ENCODE measurements at places on chromosomes 11 and 22.

DNA sequence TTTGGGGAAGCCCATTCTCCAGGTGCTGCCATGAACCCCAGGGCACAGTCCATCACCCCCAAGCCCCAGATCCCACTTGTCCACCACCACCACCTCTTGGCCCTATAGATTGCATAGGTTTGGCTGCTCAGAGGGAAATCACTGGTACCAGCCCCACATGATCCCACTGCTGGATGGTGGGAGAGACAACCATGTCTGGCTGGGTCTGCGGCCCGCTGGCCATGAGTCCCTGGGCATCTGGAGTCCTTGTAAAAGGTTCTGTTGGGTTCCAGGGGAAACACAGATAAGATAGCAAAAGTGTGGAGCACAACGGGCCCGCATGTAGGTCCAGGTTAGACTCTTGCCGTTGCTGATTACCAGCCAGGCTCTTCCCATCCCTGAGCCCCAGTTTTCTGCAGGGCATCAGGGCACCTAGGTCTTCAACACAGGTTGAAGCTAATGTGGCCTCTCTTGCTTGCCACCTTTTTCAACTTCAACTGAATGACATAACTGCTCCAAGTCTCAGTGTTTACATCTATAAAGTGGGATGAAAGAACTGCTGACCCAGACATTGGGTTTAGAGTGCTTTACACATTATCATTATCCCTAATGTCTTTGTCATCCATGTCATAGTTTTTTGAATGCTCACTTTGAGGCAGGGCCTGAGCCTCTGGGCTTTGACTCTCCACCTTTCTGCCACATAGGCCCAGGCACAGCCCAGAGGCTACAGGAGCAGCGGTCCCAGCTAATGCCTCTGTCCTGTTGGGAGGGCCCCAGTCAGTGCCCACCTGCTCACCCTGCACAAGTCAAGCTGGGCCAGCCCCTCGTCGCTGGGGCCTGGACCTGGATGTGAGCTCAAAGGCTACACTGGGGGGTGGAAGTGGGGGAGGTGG lies 1.0 kb upstream of the TANGO2 start:
- no peak for DNase-seq

DNA sequence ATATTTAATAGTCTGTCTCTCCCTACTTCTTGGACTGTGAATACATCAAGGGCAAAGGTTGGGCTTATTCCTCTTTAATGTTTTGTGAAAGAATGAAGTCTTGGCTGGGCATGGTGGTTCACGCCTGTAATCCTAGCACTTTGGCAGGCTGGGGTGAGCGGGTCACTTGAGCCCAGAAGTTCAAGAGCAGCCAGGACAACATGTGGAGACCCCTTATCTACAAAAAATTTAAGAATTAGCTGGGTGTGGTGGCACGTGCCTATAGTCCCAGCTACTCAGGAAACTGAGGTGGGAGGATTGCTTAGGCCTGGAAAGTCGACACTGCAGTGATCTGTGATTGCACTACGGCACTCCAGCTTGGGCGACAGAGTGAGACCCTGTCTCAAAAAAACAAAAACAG lies 20.2 kb downstream of the RNF121 start:
- DNase-seq = no peak

GRCh38 chr11:30015725-30016412 lies 961 bp downstream of the KCNA4 start:
- DNase-seq = no peak

- DNase-seq = no peak
Observed at GRCh38 chr11:64406221-64406946, 47.4 kb downstream of the RPS6KA4 start.

DNA sequence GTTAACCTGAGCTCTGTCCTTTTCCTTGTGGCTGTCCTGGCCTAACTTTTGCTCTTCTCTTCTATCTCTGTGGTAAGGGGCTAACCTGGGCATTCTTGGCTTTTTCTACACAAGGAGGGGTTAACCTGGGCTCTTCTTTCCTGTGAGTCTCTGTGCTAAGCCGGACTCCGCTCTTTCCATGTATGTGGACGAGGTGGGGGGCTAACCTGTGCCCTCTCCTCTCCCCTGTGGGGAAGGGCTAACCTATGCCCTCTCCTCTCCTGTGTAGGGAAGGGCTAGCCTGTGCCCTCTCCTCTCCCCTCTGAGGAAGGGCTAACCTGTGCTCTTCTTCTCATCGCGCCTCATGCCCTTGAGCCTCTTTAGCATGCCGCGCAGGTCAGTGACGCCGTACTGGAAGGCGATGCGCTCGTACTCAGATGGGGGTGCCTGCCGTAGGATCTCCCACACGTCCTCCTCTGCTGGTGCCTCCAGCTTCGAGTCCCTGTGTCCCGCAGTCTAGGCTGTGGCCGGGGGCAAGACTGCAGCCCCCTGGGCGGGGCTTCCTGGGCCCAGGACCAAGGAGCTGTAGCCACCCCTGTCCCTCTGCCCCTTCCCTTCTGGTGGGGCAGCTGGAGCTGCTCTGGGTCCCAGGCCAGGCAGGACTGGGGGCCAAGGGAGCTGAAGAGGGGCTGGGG lies 6.5 kb downstream of the MYBPC3 start:
- no peak for DNase-seq

GRCh38 chr11:9855579-9856287 lies 191.9 kb downstream of the SWAP70 start:
- no peak for DNase-seq

Data from activated CD4-positive, alpha-beta T cell treated with anti-CD3 and anti-CD28 coated beads for 24 hours (primary cell).